Activated gamma-delta T cell treated with Interleukin-2 at 50 U/mL for 16 hours (primary cell): ENCODE measurements at places on chromosomes 6 and 20.

DNA sequence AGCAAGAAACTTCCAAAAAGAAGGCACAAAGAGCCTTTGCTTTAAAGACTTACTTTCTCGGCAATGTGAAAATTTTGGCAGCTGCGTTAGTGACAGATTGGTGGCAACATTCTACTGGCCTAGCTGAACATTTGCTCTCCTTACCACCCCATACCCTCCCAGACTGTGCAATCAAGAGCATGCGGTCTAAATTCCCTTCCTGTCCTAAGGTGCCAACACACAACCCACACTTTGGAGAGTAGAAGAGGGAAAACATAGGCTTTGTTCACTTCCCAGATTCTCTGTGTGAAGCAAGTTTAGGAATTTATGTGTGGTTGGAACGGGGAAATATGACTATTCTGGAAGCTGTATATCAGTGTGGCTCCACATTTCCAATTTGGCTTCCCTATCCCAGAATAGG lies 29.8 kb upstream of the NEDD9 start:
- no peak for DNase-seq

- no peak for DNase-seq
Observed at GRCh38 chr6:138814179-138814834, 18.4 kb downstream of the ECT2L start.

DNA sequence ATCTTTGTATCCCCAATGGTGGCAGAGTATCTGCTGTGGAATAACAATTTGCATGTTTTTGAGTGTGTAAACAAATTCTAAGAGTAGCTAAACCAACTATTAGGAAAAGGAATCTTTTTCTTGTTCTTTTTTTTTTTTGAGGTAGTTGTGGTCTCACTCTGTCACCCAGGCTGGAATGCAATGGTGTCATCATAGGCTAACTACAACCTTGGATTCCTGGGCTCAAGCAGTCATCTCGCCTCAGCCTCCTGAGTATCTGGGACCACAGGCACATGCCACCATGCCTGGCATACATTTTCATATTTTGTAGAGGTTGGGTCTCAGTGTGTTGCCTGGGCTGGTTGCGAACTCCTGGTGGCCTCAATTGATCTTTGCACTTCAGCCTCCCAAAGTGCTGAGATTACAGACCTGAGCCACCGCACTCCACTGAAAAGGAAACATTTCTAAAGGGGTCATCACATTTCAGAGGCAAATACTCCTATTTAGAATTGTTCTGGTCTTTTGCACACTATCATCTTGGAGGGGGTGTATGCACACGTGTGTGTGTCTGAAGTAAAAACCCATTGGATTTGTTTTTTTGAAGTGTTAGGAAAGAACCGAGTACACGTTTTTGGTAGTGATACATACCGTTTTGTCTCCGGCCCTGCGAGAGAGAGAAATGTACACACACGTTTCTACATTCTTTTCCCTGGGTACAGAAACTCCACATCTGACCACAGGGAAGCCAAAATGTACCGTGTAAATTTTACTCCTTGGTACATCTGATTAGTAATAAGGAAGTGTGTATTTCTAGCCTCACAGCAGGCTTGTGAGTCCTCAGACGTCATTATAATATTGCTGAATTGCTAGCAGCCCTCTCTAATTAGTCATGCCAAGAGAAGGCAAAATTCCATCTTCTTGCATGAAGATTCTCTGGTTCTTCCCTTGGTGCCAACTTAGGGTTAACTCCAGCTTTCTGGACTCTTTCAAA lies 183.6 kb downstream of the JARID2 start:
- DNase-seq, result no peak

DNA sequence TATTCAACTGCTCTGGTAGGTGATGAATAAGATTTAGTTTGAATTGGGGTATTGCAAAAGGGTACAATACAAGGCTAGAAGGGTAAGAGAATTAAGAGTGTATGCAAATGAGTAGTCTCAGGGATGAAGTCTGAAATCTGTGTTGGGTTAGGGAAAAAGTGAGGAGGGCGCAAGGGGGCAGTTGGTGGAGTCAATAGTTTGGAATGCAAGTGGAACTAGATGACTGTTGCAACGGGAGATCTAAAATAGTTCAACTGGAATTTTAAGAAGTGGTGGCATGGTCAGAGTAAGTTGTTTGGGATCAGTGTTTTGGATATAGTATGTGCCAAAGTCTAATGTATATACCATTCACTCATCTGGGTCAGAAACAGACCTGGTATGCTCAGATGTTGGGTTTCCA lies 329.6 kb downstream of the GJA1 start:
- DNase-seq, result no peak

DNA sequence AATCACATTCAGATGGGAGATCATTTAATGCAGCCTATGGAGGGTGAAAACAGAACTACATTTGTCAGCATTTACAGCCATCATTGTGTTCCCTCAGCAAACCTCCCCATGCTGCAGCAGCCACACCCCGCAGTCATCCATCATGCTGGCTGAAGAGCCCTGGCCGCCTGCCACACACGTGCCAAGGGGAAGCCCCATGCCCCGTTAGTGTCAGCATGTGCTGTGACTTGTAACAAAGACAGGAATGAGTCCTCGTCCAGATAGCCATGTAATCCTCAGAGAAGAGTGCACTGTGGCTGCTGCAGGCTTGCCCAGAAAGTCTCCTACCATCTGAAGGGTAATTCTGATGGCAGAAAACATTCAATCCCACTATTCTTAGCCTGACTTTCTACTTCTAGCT lies 1097.8 kb downstream of the KIF16B start:
- no peak for DNase-seq

GRCh38 chr6:152124429-152125074 lies 317.1 kb downstream of the ESR1 start:
- no peak for DNase-seq

GRCh38 chr6:26432627-26433201 lies 7.6 kb upstream of the BTN3A3 start:
- no peak for DNase-seq

DNA sequence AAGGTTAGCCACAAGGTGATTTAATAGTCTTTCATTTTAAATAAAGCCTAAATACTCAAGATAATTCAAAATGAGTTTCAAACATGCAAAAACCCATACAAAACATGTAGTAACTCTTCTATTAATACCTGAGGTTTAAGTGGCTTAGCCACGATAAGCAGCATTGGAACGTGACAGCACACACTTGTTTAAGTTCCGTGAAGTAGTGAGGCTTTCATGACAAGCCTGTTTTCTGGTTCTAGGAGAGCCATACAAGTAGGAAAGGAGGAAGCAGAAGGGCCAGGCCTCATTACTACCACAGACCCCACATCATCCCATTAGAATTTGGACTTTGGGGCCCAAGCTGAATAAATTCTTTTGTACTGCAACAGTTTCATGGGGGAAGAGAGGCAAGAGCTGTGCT lies 54.3 kb upstream of the PRND start:
- no peak for DNase-seq

- no peak for DNase-seq
Observed at GRCh38 chr6:129501740-129502660, 208.0 kb downstream of the ARHGAP18 start.

- DNase-seq, result no peak
Observed at GRCh38 chr6:132198896-132199295, 202.4 kb downstream of the MOXD1 start.

- DNase-seq, result no peak
Observed at GRCh38 chr6:6865611-6866010, 242.2 kb upstream of the RREB1 start.

GRCh38 chr6:33726696-33727095 lies 15.2 kb upstream of the UQCC2 start:
- DNase-seq, result no peak

DNA sequence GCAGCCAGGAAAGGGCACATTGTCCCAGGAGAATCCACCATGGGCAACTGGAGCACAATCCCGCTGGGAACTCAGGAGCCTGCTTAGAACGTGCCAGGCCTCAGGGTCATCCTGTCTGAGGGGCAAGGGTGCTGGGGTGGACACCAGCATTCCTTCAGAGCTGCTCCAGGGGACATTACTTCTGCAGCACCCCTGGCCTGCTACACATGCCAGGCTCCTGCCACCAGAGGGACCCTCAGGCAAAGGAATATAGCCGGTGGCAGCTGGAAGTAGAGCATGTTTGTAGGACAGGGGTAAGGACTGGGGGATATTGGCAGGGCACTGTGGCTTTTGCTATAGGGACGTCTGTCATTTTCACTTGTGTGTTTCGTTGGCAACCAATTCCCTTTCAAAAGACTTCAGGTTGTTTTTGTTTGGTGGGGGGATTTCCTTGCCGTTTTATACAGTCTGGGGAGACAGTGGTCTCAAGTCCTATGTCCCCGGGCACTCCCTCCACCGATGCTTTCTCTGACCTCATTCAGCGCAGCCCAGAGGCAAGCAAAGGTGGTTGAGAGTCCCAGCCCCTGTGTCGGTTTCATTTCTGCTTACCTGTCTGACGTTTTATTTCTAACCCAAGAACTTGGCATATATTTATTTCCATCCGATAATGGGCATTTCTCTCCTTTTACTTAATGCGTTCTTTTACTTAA lies 130.8 kb downstream of the JPH2 start:
- peak; percentile 55 for DNase-seq

DNA sequence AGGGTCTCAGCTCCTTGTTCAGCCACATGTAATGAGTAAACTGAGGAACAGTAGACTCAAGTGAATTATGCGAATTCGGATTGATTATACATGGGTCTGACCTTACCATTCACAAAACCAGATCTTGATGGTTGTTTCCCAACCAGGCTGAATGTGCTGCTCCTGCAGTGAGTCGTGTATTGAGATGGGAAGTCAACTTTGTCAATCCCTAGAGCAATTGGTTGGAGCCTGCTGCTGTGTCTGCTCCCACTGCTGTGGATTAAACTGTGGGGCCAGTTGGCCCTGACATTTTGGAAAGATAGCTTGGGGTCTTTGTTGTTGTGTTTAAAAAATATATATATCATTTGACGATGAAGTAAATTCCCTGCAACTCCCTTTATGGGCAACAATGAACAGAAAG lies 23.9 kb downstream of the FAM50B start:
- DNase-seq, result no peak

- DNase-seq, result no peak
Observed at GRCh38 chr6:1310628-1311399, 1.1 kb upstream of the FOXQ1 start.

- no peak for DNase-seq
Observed at GRCh38 chr6:31837369-31838113, 10.0 kb downstream of the HSPA1B start.

DNA sequence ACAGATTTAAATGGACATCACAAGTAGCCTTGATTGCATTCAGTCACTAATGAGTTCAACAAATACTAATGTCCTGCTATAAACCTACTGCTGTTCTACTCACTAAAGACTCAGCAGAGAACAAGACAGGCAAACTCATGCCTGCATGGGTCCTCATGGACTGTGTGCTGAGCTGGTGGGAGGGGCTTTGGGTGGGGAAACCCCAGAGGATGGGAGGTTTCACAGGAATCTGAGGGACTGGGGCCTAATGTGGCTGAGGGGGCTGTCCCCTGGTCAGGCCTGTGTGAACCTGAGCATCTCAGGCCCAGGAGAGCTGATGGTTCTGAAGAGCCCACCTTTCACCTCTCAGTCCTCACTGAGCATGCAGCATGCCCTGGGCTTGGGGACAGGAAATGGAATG lies 1.4 kb downstream of the CST8 start:
- no peak for DNase-seq

DNA sequence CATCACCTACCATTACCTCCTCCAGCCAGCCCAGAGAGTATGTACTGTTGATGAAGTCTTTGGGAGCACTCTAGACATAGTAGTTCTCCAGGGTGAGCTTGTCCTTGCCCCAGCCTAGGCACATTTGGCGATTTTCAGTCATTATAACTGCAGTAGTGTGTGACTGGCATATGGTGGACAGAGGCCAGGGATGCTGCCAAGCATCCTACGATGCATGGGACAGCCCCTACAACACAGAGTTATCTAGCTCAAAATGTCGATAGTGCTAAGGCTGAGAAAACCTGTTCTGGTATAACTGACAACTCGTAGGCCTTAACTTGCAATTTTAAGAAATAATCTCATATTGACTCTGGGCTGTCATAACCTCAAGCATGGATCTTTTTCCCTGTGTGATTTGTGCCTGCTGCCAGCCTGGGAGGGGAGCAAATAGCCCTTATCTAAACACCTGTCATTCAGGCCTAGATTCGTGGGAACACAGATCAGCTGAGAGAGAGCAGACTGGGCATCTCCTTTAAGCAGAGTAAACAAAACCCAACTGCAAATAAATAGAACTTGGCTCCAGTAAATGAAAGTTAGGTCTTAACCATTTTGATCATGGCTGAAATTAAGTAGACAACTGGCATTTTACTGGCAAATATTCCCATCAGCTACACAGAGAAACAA lies 102.6 kb downstream of the SPTLC3 start:
- no peak for DNase-seq

DNA sequence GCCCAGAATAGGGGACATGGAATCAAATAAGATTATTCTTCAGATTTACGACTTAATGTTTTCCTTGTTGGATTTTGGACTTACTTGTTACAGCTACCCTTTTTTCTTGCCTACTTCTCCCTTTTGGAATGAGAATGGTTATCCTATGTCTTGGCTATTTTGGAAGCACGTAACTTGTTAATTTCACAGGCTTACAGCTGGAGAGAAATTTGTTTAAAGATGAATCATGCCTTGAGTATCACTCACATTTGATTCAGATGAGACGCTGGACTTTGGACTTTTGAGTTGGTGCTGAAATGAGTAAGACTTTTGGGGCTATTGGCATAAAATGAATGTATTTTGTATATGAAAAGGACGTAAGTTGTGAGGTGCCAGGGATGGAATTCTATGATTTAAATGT lies 83.3 kb downstream of the SMPDL3A start:
- DNase-seq, result no peak

DNA sequence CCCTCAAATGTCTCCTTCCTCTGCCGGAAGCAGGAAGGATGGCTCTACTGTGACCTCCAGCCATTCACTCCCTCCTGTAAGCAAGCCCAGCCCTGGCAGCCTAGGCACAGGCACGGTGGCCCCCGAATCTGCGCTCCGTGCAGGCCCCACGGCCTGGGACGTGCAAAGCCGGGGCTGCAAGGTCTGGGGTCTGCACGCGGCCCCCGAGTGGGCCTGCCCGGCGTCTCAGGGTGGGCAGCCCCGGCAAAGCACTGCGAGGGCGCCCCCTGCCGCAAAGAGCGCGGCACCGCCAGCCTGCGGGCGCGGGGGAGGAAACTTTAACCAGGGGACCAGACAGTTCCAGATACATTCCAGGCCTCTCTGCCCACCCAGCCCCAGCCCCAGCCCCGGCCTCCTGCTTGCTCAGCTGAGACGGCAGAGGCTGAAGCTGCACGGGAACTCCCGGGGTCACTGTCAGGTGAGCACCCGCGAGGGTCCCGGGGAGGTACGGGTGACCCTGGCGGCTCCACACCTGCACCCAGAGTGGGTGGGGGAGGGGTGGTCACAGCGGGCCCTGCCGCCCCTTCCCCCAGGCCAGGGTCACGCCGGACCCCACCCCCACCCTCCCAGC lies 98.8 kb downstream of the ASXL1 start:
- DNase-seq, result no peak

- no peak for DNase-seq
Observed at GRCh38 chr6:41780551-41781365, at the start of gene PRICKLE4. Gene PRICKLE4, plus strand, starts transcription at chr6:41780782. Its CDS starts 2,692 bp downstream, at chr6:41783474.

DNA sequence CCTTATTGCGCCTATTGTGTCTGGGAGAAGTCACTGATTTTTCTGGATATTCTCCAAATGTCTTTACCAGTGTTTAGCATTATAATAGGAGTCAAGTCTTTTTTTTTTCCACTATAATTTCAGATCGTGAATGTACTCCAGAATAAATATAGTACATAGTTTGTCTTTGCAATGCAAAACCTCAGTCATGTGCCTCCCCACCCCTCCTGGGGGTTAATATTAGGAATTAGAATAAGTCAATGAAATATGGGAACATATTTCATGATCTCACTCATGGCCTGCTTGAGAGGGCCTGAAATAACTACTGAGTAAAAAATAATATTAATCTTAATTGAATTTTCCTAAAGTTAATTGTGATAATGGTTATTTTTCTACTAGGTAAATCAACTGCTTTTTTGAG lies 79.0 kb upstream of the TMEM170B start:
- DNase-seq, result no peak
